ENCODE measurements at places on chromosomes 12 and 14.

- no peak overlapping the region for H3K4me3 ChIP-seq
- DNase-seq = no peak
- H3K36me3 ChIP-seq = no peaks in the 10 kb centered on the region
- H3K27ac ChIP-seq = no peak overlapping the region
- H3K27me3 ChIP-seq = no peaks in the 10 kb centered on the region
Measured at GRCh38 chr12:27277846-27278260, 33.8 kb downstream of the STK38L start.

DNA sequence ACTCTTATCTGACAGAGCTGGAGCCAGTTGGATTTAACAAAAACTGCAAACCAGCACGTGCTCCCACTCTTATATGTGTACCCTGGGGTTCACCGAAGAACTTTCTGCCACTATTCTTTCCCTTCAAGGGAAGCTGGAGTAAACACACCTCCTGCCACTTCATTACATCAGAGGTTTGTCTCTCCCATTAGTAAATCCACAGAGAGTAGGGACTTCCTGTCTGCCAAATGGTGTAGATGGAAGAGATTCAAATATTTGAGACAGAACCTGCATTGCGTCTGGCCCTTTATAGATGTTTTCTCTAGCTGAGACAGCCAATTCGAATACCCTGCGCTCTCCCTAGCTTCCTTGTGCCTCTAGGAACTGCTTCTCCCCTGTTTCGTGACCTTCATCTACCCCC, 29.1 kb upstream of the AEBP2 start:
- DNase-seq = no peak
- H3K4me1 ChIP-seq = no peaks in the 10 kb centered on the region
- no peaks in the 10 kb centered on the region for H3K27me3 ChIP-seq
- H3K36me3 ChIP-seq = no peaks in the 10 kb centered on the region
- no peak overlapping the region for H3K27ac ChIP-seq
- H3K4me3 ChIP-seq = no peak overlapping the region

- H3K27ac ChIP-seq = no peak overlapping the region
- no peaks in the 10 kb centered on the region for H3K36me3 ChIP-seq
- H3K4me1 ChIP-seq = no peaks in the 10 kb centered on the region
- DNase-seq = no peak
Measured at GRCh38 chr14:100890061-100890850, 13.3 kb downstream of the RTL1 start.

GRCh38 chr14:21352587-21352986, 31.2 kb downstream of the SUPT16H start:
- H3K4me3 ChIP-seq = no peak overlapping the region
- H3K27ac ChIP-seq = no peak overlapping the region
- peaks cover 18% of the 10 kb centered on the region for H3K36me3 ChIP-seq
- no peaks in the 10 kb centered on the region for H3K4me1 ChIP-seq
- no peak for DNase-seq

GRCh38 chr14:106129274-106129673, 602.9 kb downstream of the TMEM121 start:
- H3K27me3 ChIP-seq = no peaks in the 10 kb centered on the region
- H3K36me3 ChIP-seq = no peaks in the 10 kb centered on the region
- no peak overlapping the region for H3K27ac ChIP-seq
- no peak overlapping the region for H3K4me3 ChIP-seq
- no peaks in the 10 kb centered on the region for H3K4me1 ChIP-seq
- no peak for DNase-seq

All from prostate gland (tissue), 2 donors.